ENCODE measurements at places on chromosomes 5 and 9.

DNA sequence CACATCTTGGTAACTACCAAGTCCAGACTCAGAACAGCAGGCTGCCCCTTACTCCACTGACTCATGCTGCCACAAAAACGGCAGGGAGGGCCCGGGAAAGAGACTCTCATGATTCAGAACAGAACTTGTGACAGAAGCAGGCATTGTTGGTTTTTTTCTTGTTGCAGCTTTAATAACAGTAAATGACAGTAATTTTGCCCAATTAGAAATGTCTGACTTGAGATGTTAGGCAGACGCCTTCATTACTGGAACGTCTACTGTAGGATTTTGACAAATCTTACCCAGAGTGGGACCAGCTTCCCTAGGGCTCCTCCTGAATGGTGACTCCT is 77.9 kb downstream of the SEMA5A start:
- DNase-seq: no peak

GRCh38 chr5:98982880-98983279 is 54.1 kb upstream of the CHD1 start:
- no peak for DNase-seq

- DNase-seq: no peak
Measured at GRCh38 chr9:95085036-95085770, 232.3 kb downstream of the FANCC start.

DNA sequence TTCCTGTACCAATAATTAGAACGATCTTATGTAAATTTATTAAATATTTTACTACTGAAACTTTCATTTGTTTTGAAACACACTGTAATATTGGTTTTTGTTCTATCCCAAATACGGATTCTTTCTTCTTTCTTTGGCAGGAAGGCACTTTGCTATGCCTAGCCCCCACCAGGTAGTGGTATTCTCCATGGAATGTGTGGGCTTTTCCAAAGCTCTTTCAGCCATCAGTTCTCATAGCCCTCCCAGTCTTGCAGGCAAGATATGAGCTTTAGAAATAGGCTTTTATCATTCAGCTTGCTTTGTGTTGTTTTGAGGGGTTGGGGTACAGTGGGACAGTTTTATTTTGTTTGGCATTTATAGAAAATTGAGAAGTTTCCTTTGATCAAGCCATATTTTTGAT is 107.5 kb downstream of the DMXL1 start:
- DNase-seq: no peak
